ENCODE measurements at places on chromosomes 13 and 19. TPM values are rescaled to one million over a fixed set of nuclear protein-coding genes. Genes with fewer than 3 reads are reported as not detected.

Gene DNAAF3
- total RNA-seq, result 0.17 TPM

Gene SMAD9
- 4.8 TPM for total RNA-seq

Gene OLFM2
- 0.66 TPM for total RNA-seq

Gene OVOL3
- total RNA-seq, result not detected

Gene CYP4F3
- total RNA-seq, result not detected

Gene PALM3
- 1.3 TPM for total RNA-seq

Gene GPC6
- total RNA-seq, result 33.7 TPM

Gene ADGRE1
- under 0.01 TPM for total RNA-seq

Gene ALOX5AP
- not detected for total RNA-seq

Gene MYH14
- not detected for total RNA-seq

Gene RPL13A
- 5,250 TPM for total RNA-seq

- DNase-seq, result peak; percentile 88
Measured at GRCh38 chr13:35953537-35954206, 177.5 kb downstream of the DCLK1 start.

DNA sequence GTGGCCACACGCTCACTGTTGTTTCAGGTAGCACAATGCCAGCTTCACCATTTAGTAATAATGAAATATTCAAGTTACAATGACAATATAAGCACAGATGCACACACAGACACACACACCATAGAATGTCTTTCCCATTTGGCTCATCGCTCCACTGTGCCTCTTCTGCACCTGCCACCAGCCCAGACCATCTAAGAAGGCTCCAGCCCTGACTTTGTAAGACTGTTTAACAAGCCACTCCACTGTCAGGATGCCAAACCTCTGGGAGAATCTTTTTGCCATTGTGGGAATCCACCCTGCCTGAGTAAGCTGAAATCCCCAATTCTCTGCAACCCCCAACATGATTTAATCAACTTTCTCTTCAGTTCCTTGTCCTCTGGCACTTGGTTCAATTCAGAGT lies 60.6 kb downstream of the LHFPL6 start:
- no peak for DNase-seq

GRCh38 chr19:52291781-52292180 lies 5.2 kb upstream of the ZNF480 start:
- no peak for DNase-seq

DNA sequence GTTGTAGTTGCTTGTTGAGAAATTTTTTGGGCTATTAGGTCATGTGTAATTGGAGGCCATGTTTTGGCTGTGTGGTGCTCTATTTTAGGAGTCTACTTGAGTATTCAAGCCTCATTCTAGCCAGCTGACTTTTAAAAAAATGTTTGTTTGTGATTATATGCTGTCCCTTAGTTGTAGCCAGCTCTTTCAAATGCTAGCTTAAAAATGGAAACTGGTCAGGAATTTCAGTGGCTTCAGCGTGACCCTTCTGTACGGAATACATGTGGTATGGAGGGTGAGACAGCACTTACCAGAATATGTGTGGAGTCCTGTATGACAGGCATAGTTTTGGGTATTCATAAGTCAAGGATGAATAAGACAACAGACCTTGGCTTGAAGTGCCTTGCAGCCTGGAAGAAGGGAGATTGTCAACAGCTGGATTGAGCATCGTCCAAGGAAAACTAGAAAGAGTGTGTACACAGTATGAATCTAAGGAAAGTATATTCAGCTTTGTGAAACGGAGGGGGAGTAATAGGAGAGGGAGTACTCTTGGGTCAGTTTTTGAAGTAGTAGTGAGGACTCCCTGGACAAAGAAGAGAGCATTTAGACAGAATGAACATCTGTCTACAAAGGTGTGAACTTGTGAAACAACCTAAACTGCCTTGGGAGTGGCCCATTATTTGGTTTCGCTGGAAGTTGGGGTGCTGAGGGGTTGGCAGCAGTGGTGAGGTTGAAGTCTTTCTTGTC lies 20.0 kb upstream of the WTIP start:
- DNase-seq, result peak; percentile 41

DNA sequence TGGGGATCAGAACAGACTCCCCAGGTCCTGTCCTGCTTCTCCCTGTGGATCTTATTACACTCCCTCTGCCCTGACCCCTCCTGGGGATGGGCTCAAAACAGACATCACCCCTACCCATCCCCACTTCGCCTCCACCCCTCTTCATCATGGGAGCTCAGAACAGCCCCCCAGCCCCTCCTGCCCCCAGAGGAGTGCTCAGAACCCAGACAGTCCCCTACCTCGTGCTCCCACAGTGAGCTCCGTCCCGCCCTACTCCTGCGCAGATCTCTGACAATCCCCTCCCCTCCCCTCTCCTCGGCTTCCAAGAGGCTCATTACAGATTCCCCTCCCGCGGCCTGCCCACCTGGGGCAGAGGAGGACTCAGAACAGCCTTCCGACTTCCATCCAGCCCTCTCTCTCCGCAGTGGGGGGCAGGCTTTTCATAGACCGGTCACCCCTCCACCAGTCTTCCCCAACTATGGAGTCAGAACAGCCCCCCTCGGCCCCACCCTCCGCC lies 6.1 kb downstream of the NXNL1 start:
- DNase-seq, result no peak

DNA sequence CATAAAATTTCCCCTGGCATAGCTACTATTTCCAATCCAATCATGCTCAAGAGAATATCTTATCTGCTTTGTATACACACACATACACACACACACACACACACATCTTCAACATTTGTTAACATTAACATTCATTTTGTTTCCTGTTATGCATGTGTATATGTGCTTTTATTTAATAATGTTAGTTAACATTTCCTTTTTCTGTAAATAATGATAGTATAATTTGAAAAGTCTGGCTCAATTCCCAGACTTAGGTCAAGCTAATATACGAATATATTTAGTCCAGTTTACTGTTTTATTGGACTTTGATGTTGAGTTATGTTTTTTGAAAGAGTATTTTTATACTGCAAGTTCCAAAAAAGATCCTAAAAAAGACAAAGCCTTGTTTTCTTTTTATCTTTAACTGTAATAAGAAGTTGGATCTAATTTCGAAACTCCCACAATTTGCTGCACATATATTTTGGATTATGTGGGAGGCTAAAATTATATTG lies 1072.4 kb downstream of the EFNB2 start:
- DNase-seq, result peak; percentile 91

DNA sequence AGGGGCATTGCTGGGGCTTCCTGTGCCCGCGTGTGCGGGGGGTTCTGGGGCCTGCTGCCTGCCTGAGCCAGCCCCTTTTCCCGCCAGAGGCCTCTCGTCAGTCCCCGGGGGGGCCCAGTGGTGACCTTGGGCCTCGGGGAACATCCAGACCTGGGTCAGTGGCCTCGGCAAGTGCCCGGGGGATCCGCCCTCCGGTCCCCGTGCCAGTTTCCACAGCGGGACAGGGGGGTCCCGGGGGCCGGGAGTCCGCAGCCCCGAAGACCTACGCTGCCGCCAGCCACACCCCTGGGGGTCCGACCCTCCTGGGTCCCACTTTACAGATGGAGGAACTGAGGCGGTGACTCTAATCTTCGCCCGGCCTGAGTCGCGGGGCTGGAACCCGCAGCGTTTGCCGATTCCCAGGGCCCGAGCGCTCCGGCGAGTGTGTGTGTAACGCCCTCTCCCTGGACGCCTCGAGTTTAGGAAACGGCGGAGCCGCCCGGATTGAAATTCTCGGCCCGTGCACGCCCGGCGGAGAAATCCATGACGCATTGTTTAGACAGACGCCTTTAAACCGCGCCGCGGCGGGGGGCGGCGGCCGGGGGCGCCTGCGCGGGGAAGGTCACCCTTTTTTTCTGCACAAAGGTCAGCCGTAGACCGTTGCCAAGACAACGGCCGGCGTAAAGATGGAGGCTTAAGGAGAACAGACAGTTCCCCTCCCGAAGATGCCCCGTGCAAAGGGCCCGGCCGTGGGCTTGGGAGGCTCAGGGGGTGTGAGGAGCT lies 39.3 kb downstream of the EFNA2 start:
- DNase-seq, result peak; percentile 72

GRCh38 chr13:77811981-77812380 lies 106.7 kb downstream of the EDNRB start:
- DNase-seq, result no peak

DNA sequence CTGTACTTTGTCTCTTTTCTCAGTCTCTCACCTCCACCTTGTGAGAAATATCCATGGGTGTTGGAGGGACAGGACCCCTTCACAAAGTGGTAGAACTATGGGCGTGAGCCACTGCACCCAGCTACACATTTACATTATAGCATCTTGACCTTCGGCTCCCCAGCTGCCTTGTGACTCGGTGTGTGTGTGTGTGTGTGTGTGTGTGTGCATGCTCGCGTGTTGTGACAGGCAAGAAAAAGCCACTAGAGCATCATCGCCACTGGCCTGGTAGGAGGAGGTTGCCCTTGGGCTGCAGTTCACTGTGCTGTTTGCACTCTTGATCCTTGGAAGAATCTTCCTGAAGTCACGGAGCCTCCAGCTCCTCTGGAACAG lies 13.7 kb upstream of the ZNF888 start:
- DNase-seq, result no peak

- no peak for DNase-seq
Measured at GRCh38 chr13:71827241-71827640, 39.8 kb downstream of the DACH1 start.
